ENCODE measurements at places on chromosomes 7 and 10.

- DNase-seq: no peak
Observed at GRCh38 chr7:47332213-47332612, 249.7 kb downstream of the TNS3 start.

DNA sequence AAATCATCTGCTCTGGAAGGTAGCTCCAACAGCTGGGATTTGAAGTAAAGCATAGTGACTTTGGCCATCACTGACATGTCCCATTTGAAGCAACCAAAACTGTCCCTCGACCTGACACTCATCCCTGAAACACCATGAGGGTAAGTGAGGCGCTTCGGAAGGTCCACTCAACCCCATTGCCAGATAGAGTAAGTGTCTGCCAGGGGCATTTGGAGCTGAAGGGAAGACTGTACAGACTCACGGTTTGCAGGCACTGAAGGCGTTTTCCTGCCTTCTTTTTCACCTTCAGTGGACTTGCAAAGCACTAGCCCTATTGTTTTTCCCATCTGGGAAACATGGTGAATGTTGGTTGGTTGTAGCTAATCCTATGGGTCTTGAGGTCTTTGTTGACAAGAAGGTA, 57.6 kb downstream of the IKZF1 start:
- no peak for DNase-seq

DNA sequence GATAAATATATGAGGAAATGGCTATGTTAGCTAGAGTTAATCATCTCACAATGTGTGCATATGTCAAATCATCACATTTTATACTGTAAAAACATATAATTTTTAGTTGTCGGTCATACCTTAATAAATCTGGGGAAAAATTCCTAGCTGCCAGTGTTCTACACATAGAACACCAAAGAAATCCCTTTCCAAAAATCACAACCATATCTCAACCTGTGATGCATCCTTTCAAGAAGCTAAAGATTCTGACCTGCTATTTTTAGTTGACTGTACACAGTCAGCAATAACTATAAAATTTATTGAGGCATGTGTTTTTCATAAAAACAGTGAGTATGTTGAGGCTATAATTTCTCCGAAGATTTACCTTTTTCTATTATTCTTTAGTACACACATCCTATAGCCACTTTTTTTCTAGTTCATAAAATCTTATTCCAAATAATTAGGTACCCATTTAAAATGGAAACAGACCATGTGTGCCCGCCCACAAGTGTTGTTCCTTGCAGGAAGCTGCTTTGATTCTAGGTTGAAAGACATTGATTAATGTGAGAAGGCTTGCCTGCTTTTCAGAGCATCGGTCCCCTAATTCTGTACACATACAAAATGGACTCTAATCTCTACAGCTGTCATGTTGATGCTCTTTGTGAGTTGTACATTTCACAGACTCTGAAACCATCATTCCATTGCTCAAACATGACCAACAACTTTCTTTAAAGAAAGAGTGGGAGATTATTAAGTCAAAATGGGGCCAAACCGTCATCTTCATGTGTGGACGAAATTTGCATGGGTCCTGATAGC, 117.5 kb upstream of the LRRN3 start:
- no peak for DNase-seq

DNA sequence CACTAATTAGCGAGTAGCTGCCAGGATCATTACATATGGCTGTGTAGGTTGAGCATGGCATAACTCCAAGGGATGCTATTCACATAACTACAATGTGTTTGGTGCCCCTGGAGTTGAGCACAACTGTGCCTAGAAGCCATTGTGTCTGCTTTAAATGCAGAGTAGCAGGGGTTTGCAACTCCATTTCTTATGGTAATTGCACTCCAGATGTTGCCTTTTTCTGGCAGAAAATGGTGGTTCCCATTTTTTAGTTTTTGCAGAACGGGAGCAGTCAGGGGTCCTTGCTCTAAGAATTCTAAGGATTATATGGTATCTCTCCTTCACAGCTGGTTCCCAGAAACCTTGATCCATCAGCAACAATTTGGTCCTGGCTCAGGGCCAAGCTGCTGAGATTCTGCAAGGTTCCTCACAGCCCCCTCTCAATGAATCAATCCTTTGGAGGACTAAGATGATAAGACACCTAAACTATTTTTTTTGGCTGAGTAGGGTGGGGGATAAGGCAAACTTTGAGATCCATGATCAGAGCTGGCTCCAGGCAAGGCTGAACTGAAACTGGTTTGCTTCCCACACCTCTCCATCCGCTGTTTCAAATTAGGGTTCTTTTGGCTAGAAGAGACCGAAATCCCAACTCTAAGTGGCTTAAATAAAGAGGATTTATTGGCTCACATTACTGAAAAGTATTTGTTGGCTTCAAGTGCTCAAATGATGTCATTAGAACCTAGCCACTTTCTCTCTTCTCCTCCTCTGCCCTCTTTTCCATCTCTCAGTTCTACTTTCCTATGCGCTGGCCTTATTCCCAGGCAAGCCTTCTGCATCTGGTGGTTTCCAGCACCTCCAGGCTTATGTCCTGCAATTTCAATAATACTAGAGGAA, 97.5 kb upstream of the CCDC6 start:
- peak; percentile 32 for DNase-seq

DNA sequence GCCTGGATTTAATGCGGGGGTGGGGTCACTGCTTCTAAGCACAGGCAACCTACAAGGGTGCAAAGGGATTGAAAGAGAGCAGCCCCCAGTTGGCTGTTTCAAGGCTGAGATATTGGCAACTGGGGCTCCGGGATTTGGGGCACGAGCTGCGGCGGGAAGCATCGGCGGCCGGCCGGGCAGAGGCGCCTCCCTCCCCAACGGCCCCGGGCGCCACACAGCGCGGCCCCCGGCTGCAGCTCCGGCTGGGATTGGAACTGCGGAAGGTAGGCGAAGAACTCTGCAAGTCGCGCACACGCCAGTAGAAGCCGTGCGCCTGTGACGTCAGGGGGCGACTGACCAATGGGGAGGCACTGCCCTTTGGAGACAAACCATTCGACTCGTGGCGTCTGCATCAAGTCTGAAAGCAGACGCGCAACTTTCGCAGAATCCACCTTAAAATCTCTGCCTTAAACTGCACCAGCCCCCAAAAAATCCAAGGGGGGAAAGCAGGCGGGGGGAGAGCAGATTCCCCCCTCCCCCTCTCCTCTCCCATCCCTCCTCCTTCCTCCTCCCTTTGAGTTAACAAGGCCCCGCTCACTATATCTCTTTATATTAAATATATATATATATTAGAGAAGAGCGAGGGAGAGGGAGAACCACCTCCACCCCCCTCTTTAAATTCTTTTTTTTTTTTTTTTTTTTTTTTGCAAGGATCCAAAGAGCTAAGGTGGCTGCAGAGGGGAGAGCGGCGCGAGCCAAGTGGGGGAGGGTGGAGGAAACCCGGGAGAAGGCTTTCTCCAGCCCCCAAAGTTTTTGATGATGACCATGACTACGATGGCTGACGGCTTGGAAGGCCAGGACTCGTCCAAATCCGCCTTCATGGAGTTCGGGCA, at the start of gene DLX6:
Gene DLX6, plus strand, starts transcription at position 371 of the 872 bp plus-strand sequence. Its CDS starts 425 bp downstream, at position 796.
- peak; percentile 70 for DNase-seq

DNA sequence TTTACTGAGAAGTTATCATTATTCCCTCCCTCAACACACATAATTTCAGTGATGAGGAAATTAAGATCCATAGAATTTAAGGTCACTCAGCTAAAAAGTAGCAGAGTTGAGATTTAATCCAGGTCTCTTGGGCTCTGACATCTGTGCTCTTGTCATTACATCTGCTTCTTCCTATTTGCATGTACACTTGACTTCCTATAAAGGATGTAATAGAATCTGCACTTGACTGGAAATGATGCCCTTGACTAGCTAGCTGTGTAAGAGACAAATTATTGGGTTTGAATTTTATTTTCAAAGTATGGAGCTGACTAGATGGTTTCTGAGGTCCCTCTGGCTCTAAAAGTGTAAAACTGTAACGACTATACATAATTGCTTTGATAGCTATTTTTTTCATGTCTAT, 59.5 kb downstream of the AGK start:
- no peak for DNase-seq

DNA sequence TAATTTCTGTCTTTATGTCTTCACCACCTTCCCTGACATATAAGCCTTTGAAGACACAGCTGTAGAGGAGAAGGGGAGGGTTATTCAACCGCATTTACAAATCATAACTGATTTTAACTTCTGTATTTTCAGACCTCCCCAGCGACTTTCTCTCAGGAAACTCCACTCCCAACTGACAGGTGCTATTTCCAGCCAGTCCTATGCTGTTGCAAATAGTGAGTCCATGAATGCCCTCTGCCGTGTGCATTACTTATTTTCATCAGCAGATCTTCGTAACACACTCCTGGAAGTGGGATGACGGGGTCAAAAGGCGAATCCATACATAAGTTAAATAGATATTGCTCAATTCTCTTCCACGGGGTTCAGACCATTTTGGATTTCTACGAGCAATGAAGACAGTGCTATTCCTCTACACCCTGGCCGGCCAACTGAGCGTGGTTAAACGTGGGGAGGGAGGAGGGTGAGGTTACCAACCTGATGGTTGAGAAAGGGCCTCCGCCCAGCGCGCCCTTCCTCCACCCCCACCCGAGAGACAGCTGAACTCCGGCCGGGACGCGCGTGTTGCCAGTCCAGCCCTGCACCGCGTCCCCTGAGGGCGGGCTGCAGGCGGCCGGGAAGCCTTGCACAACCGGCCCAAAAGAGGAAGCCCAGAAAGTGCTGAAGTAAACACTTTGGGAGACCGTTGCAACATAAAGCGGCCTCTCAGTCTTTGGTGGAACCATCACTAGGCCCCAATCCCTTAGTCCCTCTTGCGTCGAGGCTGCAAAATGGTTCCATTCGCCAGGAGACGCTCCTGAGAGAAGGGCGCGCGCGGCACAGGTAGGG, at the start of gene APBB1IP:
Gene APBB1IP, plus strand, starts transcription at position 705 of the 825 bp plus-strand sequence. CDS start 53,986 bp downstream, outside the sequence.
- DNase-seq: no peak

GRCh38 chr7:74126220-74126880, 42.7 kb downstream of the LIMK1 start:
- DNase-seq: no peak

GRCh38 chr10:97087296-97087695, 98.5 kb downstream of the SLIT1 start:
- DNase-seq: no peak

DNA sequence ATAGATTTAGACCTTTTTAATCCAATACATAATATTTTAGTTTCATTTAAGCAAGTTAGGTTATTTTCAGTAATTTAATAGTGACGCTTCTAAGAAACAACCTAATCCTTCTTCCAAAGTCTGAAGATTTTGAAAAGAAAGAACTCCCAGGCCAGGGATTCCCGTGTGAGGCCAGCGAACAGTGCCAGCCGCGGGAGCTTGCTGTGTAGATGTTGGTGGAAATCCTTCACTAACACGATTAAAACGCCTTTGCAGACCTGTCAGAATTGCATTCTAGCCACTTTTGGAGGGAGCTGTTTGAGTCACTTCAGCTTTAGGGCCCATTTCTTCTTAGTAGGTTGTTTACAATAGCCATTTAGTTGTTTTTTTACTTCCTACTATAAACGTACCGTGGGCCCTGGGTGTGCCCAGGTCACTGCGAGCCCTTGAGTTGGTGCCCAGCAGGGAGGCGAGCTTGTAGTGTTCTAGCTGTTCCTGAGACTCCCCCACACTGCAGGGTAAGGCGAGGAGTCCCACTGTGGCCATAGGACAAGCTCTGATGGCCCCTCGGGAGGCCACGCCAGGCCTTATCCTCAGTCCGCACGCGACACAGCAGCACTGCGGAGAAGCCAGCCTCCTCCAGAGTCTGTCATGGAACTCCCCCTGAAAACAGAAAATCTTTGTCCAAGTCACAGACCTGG, 32.3 kb downstream of the PPP2R2D start:
- no peak for DNase-seq

DNA sequence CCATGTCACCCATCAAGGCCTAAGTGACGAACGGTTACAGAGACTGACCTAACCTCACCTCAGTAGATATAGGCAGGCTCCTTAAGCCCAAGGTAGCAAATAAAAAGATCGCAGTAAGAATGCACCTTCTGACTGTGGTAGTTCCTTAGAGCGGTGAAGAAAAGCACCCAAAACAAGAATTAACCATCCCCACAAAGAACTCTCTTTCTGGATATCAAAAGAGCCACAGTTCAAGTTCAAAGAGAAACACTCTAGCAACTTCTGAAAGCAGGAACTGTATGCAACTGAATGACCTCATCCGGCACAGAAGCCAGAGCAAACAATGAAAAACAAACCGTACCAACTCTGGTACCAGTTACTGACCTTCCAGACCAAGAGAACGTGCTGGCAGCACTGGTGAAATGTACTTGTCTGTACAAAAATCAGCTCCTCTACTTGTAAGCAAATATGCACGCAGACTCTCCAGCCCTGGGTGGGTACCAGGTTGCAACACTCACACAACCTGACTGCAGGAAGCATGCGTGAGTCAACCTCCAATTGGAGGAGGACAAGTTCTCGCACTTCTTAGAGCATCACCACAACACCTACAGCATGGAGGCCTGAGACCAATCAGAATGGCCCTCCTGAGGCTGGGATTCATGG, 202.7 kb downstream of the FAM107B start:
- no peak for DNase-seq

DNA sequence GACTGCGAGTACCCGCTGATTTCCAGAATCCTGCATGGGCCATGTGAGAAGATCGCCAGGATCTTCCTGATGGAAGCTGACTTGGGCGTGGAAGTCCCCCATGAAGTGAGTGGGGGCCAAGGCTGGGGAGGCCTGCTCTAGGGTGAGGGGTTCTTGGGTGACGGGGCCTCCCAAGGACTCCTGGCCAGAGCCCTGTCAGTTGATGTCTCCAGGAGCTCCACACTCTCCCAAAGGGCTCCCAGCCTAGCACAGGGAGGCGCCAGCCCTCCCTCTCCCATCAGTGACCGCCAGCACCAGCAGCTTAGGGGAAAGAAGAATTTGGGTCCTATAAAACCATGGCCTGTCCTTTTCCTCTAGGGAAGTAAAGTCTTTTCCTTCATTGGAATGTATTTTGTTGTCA, 9.8 kb upstream of the ZNF22 start:
- no peak for DNase-seq

- DNase-seq: no peak
Observed at GRCh38 chr10:92082583-92083280, 159.2 kb downstream of the BTAF1 start.

DNA sequence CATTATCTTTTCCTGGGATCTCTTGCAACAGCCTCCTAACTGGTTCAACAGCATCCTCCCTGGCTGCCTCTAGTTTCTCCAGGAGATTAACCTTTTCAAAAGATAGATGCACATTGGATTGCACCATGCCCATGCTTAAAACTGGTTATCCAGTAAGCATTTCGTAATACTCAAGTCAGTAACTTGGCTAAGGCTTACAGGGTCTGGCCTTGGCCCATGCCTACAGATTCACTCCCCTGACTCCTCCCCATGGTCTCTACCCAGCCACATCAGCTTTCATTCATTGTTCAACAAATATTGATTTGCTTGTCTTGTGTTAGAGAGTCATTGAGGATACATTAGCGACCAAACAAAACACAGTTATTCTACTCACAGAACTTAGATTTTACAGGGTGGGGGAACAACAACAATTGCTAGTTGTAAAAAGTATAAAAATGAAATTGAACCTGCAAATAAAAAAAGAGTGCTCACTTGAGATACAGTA, 1.8 kb upstream of the KIF20B start:
- no peak for DNase-seq

DNA sequence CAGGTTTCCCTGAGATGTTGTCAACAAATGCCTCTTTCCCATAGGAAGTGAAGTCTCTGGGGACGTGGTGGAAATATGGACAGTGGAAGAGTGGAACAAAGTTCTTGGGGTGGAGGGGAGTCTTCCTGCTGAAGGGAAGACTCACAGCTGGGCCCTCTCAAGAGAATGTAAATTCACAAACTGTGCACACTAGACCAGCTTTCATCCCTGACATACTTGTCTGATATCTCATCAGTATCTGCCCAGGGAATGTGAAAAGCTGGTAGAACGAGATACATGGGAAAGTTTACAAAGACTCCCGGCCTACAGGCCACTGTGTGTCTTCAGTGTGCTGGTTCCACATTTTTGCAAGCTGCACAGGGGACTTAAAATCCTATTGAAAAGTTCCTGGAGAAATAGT, 16.7 kb upstream of the CCDC3 start:
- no peak for DNase-seq
